DMS153 (cell line): ENCODE measurements at places on chromosomes 11 and 22.
A peak's percentile ranks its signal among the peaks of the same experiment; 100 is the strongest.

GRCh38 chr22:17266251-17266971, 47.2 kb upstream of the ADA2 start:
- DNase-seq: peak; percentile 45

DNA sequence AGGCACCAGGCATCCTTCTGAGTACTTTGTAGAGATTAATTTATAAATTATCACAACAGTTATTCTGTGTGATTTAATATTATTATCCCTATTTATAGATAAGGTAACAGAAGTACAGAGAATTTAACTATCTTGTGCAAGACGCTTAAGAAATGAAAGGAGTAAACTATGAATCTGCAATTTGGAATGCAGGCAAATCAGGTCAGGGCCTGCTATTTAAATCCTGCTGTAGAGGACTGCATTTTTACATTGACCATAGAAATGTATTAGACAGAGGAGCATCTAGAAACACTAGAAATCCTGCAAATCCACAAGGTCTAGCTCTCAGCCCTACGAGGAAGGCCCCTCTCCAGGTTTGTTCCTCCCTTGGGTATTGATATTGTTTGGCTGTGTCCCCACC, 336.2 kb downstream of the ETS1 start:
- DNase-seq: no peak

- no peak for DNase-seq
These were observed 354 bp downstream of the POLR2L start for GRCh38 chr11:841981-842369.

GRCh38 chr11:71182791-71183677, 69.3 kb downstream of the SHANK2 start:
- no peak for DNase-seq

GRCh38 chr22:41845380-41846267, 12.7 kb downstream of the SREBF2 start:
- no peak for DNase-seq

DNA sequence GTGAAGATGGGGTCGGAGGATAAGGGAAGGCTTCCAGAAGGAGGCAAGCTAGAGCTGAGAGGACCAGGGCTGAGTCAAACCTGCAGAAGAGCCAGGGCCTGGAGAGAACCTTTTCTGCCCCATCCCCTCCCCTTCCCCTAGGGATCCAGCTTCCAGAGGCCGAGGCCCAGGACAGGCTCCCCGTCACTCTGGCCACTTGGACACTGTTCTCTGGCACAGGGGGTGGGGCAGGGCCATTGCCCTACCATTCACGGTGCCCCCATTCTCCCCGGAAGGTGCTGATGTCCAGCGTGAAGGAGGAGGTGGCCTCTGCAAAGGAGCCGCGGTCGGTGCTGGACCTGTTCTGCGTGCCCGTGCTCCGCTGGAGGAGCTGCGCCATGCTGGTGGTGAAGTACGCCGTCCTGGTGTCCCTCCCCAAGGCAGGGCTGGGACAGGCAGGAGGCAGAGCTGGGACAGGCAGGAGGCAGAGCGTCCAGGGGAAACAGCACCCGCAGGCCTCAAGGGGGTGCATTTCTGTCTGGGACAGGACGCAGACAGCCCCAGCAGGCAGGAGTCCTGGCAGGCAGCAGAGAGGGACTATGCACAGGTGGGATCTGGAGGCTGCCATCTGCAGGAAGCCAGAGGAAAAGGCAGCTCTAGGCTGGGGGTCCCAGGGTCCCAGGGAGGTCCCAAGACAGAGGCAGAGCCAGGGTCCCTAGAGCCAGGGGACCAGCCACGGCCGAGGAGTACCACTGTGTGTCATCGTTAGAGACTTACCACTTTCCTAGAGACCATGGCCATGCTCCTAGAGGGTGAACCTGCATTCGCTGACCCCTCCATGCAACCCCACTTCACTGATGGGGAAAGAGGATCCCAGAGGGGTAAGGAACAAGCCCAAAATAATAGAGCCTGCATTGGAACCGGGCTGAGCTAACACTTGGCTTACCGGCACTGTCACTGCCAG, 25.8 kb upstream of the SLC22A12 start:
- no peak for DNase-seq

GRCh38 chr11:130318031-130318673, 3.4 kb upstream of the ZBTB44 start:
- no peak for DNase-seq

GRCh38 chr11:126457817-126458216, 102.3 kb downstream of the ST3GAL4 start:
- DNase-seq: no peak

DNA sequence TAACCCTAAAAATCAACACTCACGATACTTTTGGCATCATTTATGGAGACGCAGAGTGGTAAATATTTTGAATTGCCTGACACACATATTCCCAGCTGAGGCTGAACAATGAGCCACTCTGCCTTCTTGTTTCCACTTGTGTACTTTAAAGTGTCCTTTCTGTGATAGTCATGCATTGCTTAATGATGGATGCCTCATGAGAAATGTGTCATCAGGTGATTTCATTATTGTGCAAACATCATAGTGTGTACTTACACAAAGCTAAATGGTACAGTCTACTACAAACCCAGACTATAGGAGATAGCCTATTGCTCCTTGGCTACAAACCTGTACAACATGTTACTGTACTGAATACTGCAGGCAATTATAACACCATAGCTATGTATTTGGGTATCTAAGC, 44.2 kb downstream of the MRE11 start:
- peak; percentile 75 for DNase-seq

GRCh38 chr11:8650401-8650990, 32.0 kb downstream of the TRIM66 start:
- no peak for DNase-seq

DNA sequence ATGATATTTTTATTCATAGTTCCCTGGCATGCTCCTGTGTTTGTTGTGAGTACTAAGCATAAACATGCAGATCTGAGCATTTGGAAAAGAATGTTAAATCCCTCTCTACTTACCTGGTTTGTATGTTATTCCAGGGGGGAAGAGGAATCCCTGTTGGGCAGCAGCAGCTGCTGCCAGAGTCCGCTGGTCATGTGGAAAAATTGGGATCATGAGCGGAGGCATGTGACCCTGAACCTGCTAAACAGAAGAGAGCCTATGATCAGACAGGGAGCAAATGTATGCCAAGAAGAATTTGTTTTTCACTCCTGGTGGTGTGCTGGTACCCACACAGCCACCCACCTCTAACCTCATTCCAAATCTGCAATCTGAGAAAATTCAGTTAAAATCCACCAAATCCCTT, 244.7 kb downstream of the SOX6 start:
- DNase-seq: no peak

DNA sequence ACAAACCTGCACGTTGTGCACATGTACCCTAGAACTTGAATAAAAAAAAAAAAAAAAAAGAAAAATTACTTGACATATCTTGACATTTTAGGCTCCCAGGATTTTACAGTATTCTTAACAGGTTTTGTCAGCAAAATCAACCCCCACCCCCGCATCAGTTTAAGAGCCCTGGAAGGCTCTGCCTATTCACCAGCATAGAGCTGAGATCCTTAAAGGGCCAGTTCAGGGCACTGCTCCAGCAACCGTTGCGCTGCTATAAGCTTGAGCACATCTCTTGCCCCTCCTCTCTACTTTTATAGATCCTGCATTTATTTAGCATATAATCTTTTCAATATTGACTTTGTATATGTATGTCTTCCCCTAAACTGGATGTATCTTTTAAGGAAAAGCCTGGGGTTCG, 697 bp upstream of the PAFAH1B2 start:
- peak; percentile 32 for DNase-seq

- no peak for DNase-seq
These were observed 64.7 kb downstream of the TSPAN18 start for GRCh38 chr11:44791316-44791925.

GRCh38 chr11:59180168-59180776, 8.3 kb downstream of the DTX4 start:
- no peak for DNase-seq

DNA sequence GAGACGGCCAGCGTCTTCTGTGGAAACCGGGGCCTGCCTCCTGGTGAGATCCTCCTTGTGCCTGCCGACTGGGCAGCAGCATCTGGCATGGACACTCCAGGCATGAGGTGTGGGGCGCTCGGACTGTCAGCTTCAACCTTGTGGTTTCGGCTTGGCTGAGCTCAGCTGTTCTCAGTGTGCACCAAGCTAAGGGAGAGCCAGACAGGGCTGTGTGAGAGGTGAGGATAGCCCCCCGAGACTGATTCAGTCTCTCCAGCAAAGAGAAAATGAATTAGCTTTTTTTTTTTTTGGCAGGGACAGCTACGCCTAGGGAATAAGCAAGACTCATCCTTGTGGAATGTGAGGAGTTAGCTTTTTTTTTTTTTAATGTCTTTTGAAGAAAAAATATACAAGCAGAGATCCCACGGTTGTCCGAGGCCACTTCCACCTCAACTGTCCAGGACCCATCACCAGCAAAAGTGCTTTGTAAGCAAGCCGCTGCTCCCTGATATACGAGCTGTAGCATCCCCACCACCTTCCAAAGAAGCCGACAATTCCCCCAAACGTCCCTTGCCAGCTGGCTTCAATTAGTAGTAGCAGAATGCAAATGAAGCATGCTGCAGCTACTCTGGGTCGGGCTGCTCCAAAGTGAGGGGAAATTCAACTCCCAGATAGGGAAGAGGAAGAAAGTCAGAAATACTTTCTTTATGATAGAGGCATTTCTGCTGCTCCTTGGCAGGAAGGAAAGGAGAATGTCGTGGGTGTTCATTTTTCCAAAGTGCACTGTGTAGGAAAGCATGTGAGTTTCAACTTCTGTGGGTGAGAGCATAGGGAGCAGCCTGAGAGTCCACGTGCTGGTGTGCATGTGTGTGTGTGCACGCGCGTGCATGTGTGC, 9.7 kb upstream of the THY1 start:
- no peak for DNase-seq

DNA sequence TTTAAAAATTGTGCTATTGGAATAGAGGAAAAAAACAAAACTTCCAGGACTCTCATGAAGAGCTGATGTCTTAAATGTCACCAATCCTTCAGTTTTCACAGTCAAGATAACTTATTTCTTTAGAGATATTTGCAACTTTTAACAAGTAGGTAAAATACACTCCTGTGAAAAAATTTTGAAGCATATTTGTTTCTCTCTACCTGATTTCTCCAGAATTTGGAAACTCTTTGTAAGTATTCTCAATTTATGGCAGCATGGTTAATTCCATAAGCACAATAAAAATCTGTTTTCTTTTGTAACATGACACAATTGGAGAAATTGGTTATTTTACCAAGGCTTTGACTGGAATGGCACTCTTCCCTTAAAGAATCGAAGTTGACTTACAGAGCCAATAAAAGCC, 4.1 kb downstream of the CASP4 start:
- no peak for DNase-seq

DNA sequence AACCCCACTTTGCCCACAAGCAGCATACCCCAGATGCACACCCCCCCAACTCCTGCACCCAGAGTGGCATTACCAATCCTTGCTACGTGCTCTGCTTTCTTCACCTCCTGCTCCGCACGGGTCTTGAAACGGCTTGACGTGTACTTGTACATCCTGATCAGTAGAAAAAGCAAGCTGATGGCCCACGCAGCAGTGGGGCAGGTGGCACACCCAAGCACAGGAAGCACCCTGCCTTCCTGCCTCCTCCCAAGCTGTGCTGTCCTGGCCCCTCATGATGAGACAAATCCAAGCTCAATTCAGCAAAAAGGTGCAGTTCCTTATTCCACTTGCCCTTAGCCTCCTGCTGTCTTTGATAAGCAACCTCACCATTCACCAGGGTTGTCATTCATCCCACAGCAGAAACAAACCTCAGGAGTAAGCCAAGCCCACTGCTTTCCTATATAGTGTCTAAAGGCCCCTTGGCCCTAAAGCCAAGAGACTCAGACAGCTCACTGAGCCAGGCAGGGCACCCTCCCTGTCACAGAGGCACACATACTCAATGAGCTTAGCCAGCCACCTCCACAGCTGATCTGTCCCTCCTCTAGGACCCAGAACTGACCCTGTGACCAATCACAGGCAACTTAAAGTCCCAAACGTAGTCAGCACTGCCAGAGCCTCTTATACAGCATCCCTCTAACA, 27.8 kb downstream of the MORC2 start:
- DNase-seq: no peak

DNA sequence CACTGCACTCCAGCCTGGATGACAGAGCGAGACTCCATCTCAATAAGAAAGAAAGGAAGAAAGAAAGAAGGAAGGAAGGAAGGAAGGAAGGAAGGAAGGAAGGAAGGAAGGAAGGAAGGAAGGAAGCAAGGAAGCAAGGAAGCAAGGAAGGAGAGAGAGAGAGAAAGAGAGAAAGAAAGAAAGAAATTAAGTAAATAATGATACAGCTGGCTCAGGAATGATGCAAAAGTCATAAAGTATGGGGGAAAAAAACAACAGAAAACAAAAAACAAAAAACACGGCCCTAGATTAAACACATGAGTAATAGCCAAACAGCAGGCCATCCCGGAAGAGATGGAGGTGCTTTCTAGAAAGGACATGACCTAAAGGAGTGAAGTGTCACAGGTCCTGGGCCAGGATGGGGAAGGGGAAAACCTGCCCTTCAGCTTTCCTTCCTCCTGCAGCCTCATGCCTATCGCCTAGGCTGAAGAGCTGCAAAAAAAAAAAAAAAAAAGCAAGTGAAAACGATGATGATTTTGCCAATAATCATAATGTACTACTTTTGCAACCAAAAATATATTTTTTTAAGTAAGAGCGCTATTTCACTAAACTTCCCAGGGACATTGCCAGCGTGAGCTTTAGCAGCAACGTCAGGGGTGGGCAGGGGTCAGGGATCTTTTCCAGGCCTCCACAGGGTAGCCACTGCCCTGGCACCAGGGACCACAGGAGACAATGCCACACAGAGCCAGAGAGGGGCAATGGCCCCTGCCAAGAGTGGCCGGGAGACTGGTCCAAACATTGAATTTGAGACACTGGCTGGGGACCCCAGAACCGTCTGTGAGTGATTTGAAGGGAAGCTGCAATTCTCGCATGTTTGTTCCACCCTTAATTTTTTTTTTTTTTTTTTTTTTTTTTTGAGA, 28.2 kb upstream of the TMPRSS4 start:
- DNase-seq: no peak

GRCh38 chr11:119593346-119593745, 135.7 kb downstream of the NECTIN1 start:
- no peak for DNase-seq

GRCh38 chr22:46763051-46763705, 728 bp downstream of the TBC1D22A start:
- DNase-seq: no peak

GRCh38 chr11:132941761-132942160, 590.5 kb downstream of the OPCML start:
- no peak for DNase-seq

GRCh38 chr11:93194673-93195291, 3.0 kb downstream of the SLC36A4 start:
- no peak for DNase-seq

- DNase-seq: no peak
These were observed 44.3 kb downstream of the AASDHPPT start for GRCh38 chr11:106121570-106122320.

DNA sequence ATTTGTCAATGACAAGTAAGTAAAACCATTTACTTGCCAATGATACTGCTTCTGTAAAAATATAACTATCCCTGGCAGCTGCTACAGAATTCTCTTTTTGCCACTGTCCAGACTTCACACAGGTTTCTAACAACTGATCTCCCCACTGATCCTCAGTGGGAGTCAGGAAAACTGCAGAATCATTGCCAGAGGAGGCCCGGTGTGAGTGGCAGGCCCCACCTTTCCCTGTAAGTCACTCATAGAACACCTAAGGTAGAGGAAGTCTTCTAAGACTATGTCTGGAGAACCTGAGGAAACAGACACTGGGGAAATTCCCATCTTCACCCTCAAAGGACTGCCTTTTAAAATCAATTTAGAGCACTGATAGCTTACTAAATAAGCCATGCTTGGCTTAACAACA, 66.3 kb downstream of the ZC3H12C start:
- DNase-seq: no peak
